ENCODE measurements at places on chromosomes 16 and 17.
A peak's percentile ranks its signal among the peaks of the same experiment; 100 is the strongest.

DNA sequence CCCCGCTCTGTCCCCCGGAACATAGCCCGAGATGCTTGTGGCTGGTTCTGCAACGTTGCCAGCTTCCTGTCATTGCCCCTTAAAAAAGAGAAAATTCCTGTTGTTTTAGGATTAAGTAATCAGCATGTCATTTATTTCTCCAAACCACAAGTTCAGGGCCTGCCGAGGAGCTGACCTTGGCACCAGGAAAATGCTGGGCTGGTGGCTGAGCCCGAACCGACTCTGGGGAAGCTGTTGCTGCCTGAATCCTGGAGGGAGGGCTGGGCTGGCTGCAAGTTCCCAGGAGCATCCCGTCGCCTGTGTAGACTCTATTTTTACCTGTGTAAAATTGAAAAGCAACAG, 130.9 kb upstream of the FOXF1 start:
- no peak for DNase-seq

DNA sequence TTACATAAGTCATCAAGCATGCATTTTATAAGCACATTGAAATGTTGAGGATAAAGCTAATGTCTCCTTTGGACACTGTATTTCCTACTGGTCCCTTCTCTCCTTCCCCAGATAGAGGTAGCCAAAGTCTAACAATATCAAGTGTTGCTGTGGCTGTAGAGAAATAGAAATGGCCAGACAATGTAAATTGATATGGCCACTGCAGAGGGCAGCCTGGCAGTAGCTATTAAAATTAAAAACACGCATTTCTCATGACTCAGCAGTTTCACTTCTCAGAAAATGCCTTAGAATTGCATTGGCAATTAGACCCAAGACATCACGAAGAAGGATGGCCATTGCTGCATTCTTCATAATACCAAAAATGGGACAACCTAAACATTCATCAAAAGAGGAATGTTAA, 46.8 kb upstream of the MRTFB start:
- no peak for DNase-seq

GRCh38 chr17:40122136-40122998, 596 bp downstream of the MSL1 start:
- no peak for DNase-seq

DNA sequence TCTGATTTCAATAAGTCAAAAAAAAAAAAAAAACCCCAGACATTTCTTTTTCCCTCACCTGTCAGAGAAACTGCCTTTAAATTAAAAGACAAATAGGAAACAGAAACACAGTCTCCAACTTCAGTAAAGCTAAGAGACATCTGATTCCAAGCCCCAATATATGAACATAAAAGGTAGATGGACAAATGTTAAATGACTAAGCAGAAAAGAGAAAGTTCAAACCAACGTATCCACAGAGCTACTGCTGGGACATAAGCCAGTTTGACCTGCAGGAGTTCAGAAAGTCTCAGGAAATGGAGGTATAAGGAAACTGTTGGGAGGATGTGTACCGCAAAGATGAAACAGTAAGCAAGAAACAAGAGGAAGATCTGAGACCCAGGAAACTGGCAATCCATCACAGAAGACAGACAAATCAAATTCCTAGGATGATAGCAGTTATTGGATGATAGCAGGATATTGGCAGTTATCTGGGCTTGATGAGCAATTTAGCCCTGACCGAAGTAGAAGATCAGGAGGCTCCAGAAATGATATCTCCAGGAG, 135.0 kb downstream of the BRIP1 start:
- no peak for DNase-seq

- no peak for DNase-seq
Measured at GRCh38 chr17:10099051-10099571, 99.3 kb downstream of the GAS7 start.

GRCh38 chr16:58465817-58466216, 34.1 kb upstream of the NDRG4 start:
- no peak for DNase-seq

GRCh38 chr17:78364436-78365281, 4.8 kb upstream of the SOCS3 start:
- DNase-seq = no peak

DNA sequence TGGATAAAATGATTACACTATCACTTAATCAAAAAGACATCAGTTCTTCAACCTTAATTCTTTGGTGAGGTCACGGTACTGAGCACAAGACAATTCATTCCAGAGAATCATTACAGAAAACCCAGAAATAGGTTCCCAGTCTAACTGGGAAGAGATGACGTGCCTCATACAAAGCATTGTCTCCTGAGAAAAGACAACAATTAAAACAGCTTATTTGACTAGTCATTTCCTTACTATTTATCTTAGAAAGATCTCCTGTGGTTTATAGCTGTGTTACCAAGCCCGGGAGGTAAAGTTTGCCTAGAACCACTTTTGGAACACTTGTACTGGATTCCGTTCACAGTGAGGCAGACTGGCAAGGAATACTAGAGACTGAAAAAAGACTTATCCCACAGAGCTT, 5.1 kb downstream of the PHF12 start:
- DNase-seq = no peak

DNA sequence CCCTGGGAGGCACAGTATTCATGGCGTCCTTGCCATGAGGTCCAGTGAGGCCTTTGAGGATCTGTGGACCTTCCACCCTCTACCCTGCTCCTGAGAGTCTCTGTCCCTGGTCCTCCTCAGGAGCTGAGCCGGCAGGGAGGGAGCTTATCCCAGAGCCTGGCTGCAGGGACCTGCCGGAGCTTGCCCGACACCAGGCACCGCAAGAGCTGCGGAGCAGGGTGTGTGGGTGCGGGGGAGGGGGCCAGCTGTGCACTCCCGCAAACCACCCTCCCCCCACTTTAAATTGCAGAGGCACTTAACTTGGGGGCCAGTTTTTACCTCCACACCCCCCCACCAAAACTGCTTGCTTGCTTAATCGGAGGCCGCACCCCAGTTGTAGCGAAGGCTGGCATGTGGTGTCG, 609 bp upstream of the ZNF750 start:
- DNase-seq = no peak

DNA sequence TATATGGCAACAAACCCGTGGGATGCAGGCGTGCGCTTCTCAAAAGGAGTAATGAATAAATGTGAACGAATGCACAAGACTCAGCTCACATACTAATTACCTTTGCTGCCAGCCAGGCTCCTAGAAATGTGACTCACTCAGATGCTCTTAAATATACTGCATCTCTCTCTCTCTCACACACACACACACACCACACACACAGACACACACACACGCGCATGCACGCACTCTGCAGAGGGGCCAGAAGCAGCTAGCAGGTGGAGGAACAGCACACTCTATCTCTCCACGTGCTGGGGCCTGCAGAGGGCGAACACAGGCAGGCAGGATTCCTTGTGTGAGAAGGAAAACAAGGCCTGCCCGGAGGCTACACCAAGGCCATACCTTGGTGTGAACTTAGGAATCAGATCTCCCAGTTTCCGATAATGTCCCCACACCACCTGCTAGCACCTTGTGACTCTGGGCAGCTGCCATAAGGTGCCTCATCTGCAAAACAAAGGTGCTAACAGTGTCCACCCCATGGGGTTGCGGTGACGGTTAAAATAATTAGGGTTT, 5.3 kb downstream of the GPRC5B start:
- no peak for DNase-seq

- peak; percentile 45 for DNase-seq
Measured at GRCh38 chr16:8571061-8571596, 19.2 kb downstream of the TMEM114 start.

- no peak for DNase-seq
Measured at GRCh38 chr17:74052993-74053711, 150.3 kb upstream of the RPL38 start.

DNA sequence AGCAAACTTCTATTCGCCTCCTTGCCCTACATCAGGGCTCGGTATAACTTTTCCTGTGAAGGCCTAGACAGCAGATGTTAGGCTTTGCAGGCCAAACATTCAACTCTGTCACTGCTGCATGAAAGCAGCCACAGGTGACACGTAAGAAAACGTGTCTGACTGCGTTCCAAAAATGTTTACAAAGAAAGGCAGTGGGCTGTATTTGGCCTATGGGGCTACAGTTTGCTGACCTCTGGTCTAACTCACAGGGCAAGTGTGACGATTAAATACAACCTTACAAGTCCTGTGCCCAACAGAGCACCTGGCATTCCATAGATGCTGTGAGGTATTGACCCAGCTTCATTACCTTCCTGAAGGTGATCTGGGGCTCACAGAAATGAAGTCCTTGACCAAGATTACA, 79.4 kb downstream of the USP31 start:
- DNase-seq = no peak

GRCh38 chr17:80361495-80362220, 53.3 kb upstream of the ENDOV start:
- no peak for DNase-seq

DNA sequence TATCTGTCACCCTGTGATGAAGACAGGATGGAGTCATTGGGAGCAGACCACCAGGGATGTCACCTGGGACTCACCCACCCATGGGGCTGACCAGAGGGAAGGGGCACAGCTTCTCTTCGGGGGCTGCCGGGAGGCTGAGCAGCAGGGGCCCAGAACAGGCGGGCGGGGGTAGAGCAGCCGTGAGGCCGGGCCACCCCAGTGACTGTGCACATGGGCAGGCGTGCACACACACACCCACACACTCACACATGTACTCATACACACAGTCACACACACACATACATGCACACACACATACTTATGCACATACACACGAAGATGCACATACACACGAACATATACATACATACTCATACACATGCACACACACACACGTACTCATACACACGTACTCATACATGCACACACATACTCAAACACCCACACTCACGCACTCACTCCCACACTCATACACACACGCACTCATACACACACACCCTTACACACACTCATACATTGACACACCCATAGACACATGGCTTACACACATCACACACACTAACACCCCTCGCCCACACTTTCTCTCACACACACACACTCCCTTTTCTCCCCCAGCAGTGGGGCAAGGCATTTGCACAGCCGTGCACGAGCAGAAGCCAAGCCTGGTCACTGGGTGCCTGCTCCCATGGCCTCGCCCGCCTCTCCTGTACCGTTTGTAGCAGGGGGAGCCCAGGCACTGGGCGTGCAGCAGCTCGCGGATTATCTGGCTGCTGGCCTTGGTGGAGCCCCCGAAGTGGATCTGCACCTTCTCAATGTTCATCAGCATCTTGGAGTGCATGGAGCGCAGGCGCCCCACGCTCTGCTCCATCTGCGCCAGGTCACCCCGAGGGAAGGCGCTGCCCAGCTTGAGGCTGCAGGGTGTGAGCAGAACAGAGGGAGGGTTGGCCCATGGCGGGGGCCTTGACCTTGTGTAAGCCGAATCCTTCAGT, 12.4 kb downstream of the UBALD2 start:
- no peak for DNase-seq

- peak; percentile 77 for DNase-seq
Measured at GRCh38 chr16:68658341-68658973, 13.3 kb downstream of the CDH3 start.

DNA sequence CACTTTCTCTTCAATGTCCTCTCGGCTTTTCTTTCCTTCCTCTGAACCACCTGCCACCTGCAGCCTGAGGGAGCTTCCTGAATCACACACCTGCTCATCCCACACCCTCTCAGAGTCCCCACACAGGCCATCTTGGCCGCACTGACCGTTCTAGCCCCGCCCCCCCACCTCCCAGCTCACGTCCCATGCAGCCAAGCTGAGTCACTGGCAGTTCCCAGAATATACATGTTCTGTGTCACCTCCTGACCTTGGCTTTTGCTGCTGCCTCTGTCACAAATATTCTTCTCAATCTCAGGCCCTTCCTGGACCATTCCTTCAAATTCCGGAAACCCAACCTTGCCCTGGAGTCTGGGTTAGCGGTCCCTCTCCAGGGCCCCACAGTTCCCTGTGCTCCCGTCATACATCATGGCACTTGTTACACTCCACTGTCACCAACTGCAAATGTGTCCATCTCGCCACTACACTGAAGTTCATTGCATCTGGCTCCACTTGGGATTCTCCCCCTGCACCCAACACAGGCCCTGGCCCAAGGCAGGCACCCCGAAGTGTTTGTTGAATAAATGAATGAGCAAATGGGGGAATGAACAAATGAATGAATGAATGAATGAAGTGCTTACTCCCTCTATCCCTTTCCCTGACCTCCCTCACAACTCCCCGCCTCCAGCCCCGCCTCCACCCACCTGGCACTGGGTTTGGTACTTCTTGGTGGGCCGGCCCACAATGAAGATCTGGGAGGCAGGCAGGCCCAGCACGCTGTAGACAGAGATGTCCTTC, 12.8 kb downstream of the PIMREG start:
- DNase-seq = peak; percentile 51

GRCh38 chr17:32993977-32994376, 2.3 kb downstream of the SPACA3 start:
- no peak for DNase-seq

DNA sequence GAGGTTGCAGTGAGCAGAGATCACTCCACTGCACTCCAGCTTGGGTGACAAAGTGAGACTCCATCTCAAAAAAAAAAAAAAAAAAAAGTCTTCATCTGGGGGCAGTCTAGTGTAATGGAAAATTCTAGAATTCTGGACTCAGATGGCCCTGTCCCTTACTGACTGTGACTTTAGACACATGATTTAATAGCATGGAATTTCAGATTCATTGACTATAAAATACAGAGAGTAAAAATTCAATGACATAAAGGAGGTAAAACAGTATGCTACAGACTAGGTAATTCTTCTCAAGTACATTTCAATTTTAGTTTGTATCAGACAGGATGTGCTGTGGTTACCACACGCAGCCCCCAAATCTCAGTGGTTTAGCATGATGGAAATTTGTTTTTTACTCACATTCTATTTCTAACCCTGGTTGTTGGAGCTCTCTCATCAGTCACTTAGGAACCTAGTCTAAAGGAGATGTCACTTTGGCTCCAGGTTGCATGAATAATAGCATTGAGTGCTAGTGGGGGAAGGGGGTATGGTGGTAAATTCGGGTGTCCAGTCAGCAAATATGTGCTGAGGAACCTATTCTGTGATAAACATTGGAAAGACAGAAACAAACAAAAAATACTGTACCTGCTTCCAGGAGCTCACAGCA, 444.0 kb downstream of the XYLT1 start:
- no peak for DNase-seq

DNA sequence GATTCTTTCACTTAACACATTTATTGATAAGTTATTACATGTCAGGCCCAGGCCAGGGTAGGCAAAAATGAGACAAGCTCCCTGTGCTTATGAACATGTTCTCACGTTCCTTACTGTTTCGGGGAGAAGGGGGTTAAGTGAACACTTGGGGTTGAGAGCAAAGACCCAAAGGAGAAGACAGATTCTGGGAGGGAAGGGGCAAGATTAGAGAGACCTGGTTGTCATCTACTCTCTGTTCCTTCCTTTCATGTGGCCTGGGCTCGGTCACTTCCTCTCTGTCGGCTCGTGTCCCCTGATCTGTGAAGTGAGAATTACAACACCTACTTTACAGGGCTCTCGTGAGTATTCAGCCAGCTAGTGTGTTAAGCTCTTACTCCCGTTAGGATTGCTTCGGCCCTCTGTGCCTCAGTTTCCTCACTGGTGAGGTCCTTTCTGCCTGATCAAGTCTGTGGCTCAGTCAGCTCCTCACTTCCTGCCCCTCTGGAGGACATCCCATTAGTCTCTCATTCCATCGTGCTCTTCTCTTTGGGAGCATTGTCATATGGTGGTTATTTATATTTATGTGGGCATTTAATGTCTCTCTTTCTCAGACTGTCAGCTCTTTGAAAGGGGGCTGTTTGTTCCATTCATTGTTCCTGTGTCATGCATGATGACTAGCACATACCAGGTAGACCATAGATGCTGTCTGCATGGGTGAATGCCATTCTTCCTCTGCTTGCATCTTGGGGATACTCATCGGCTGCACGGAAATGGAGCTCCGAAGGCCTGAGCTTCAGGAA, 38.9 kb downstream of the PLCG2 start:
- DNase-seq = no peak

Measured in HS-27A (cell line).